IPS DF 19.7 (cell line): ENCODE measurements at places on chromosomes 7 and 10.
A peak's percentile ranks its signal among the peaks of the same experiment; 100 is the strongest.

- DNase-seq, result no peak
These were observed 176.7 kb upstream of the PPP2R2D start for GRCh38 chr10:131724169-131724545.

GRCh38 chr7:34675749-34676374, 17.8 kb downstream of the NPSR1 start:
- DNase-seq, result peak; percentile 23

GRCh38 chr10:15254808-15255648, 86.5 kb upstream of the NMT2 start:
- no peak for DNase-seq

DNA sequence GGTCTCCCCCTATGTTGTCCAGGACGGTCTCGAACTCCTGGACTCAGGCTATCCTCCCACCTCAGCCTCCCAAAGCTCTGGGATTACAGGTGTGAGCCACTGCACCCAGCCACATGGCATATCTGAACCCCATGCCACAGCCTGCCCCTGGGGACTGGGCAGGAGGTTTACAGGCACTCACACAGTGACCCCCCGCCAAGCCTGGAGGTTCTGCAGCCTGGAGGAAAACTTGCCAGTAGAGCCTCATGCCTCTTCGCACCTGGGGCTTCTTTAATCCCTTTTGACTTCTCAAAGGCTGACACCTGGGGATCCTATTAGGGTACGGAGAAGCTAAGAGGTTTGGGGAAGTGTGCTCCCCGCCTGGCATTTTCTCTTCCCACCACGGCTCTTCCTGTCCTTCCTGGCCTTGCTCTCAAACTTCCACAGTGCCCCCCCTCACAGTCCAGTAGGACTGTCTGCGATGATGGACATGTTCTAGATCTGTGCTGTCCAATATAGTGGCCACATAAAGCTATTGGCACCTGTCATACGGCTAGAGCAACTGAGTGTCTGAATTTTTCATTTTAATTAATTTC, 11.4 kb upstream of the KCP start:
- no peak for DNase-seq

GRCh38 chr10:28637346-28637745, 40.0 kb upstream of the BAMBI start:
- DNase-seq, result no peak

DNA sequence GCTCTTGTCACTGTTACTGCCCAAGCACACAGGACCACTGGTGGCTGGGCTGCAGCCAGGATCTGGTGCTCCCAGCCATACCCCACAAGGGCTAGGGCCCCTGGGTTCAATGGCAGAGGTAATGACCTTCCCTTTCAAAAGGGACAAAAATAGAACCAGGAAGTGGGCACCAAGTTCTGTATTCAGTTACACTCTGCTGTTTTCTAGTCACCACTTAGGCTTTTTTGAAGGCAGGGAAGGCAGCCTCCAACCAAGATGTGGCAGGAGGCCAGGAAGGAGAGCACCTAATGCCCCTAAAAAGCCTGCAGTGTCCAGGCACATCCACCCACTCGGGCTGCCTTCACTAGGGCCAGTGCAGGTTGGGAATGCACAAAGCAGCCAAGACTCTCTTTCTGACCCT, 47.8 kb downstream of the NOD1 start:
- DNase-seq, result no peak

DNA sequence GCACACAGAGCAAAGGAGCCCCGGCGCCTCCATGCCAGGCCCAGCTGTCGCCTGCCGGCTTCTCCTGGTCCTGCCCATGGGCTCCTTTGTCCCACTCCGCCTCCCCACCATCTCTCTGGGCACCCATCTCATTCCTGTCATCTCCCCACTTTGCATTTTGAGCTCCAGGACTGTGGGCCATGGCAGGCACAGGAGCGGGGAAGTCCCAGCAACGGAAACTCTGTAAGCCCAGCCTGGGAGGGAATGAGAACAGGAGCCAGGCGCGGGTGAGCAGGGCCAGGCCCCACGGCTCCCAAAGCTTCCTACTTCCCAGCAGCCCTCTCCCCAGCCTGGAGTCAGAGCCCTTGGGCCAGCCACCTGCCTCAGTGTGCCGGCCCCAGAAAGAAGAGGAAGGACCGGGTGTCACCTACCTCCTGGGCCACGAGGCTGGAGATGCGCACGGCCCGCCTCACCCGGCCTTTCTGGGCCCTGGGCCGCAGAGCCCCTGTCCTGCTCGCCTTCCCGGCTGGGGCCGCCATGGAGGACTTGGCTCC, 23.1 kb downstream of the KCNH2 start:
- no peak for DNase-seq

GRCh38 chr7:30423788-30424505, 54.6 kb downstream of the NOD1 start:
- DNase-seq, result no peak

DNA sequence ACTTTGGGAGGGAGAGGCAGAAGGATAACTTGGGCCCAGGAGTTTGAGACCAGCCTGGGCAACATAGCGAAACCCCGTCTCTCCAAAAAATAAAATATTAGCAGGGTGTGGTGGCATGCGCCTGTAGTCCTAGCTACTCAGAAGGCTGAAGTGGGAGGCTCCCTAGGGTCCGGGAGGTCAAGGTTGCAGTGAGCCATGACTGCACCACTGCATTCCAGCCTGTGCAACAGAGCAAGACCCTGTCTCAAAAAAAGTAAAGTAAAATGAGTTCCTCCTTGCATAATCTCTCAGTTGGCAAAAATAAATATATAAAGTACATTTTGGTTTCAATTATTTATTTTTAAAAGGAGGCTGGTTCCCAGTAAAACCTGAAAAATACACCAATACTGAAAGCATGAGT, 11.8 kb downstream of the NANOS1 start:
- no peak for DNase-seq

- no peak for DNase-seq
These were observed 58.3 kb upstream of the COMTD1 start for GRCh38 chr10:75294031-75294437.

DNA sequence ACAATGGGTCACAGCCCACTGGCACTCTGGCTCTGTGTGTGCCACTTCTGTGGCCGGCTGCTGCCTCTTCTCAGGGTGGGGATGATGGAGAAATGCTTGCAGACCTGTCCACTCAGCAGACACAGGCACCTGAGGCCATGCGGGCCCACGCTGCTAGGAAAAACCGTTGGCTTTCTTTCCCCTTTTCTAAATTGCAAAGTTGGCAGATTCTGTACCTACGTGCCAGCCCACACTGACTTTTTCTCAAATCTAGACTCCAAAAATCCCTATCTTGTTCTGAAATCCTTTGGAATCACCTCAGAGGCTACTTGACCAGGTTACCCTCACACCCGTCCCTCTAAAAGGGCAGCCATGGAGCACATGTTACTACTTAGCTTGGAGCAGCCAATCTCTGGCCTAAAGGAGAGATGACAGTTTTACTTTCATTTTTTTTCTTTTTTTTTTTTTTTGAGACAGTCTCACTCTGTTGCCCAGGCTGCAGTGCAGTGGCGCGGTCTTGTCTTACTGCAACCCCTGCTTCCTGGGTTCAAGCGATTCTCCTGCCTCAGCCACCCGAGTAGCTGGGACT, 99.4 kb downstream of the RNF216 start:
- DNase-seq, result no peak

DNA sequence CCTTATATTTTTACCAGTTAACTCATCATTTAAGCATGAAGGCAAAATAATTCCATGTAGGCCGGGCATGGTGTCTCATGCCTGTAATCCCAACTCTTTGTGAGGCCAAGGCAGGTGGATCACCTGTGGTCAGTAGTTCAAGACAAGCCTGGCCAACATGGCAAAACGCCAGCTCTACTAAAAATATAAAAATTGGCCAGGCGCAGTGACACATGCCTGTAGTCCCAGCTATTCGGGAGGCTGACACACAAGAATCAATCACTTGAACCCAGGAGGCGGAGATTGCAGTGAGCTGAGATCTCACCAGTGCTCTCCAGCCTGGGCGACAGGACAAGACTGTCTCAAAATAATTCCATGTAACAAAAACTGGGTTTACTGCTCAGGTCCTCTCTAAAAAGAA, 18.3 kb downstream of the HNRNPA2B1 start:
- no peak for DNase-seq

- peak; percentile 9 for DNase-seq
These were observed 3.7 kb upstream of the HNRNPH3 start for GRCh38 chr10:68327889-68328786.

DNA sequence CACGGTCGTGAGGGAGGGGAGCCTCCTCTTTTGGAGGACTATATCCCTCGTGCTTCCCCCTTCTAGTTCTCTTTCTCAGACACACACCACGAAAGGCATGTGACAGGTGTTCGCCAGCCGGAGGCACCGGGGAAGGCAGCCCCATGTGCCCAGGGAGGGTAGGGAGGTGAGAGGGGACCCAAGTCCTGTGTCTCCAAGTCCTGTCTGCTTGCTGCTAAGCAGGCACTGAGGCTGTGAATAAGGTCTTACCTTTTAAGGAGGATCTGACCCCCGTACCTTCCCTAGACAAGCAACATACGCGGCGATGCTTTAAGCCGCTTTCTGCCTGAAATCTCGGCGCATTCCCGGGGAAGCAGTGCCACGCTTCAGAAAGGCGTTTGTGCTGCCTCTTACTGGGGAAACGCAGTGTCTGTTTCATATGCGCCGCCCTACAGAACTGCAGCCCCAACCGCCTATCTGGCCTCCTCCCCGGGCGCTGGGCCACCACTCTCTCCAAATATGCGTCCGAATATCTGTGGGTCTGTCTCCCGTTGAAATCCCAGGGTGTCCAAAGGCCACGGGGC, 770 bp downstream of the PLXNA4 start:
- peak; percentile 42 for DNase-seq

DNA sequence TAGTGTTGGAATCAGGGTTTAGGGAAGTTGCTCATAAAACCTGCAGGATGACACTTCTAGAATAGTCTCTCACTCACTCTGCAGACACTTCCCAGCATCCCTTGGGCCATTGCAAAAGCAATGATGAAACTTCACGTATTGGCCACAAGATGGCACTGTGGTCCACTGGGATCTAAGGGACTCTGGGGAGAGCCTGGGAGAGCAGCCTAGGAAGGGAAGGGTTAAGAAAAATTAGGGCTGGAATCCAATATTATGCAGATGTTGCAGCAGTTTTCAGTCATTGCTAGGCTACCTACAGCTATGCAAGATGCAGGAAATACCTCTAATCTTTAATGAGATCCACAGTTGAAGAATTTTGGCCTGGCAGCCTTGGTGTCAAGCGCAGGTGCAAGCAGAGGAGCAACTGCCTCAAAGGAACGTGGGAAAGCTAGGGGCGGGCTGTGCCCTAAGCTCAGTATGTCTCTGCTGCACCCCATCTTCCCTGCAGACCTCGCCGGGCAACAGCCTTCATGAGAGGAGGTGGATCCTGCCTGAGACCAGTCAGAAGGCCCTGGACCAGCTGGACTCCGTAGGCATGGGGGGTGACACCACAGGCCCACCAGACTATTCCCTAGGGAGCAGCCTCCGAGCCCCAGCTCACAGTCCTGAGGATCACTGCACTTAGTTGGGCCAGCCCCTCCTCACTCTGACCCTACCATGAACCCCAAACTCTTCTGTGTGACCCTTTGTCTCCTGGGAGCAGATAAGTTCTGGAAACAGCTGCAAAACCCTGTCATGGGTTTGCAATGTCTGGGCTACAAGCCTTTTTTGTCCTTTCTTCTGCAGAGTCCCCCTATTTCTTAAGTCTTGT, 127.9 kb upstream of the PRSS58 start:
- DNase-seq, result no peak

- no peak for DNase-seq
These were observed 174.4 kb upstream of the LYZL2 start for GRCh38 chr10:30803892-30804322.

DNA sequence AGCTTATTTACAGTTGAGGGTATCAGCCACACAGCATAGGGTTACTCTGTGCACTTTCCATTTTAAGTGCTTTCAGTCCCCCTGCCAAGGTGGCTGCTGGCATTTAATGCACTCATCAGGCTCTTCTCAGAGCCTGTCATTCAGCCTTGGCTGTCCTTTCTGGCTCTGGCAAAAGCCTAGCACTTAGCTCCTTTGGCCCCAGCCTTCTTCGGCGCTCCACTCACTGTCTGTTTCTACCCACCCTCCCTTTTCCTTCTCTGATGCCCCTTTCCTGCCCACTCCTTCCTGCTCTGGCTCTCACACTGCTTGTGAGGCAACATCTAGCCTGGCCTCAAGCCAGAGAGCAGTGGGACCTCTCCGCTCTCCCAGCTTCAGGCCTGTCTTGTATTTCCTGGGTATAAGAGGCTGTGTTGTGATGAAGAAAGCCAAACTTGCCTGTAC, 60.2 kb downstream of the WIPF3 start:
- no peak for DNase-seq

DNA sequence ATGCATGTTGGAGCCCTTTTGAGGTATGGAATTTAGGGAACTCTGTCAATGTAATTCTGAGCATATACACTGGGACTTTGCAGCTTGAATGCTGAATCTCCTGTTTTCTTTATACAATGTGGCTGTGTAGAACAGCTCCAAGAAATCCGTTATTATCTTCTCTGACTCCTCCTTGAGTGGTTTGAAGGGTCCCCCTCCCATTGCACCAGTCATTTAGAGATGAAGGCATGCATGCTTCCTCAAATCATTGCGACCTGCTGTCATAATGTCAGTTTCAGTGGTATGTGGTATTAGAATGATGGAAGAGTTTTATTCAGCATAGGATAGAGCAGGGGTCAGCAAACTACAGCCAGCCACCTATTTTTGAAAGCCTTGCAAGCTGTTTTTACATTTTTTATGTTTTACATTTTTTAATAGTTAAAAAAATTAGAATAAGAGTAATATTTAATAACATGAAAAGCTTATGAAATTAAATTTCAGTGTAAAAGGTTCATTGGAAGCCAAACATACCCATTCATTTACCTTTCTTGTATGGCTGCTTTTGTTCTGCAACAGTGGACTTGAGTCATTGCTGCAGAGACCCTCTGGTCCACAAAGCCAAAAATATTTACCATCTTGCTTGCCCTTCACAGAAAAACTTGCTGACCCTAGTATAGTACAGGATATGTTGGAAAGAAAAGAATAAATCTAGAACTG, 8.1 kb downstream of the STK17A start:
- DNase-seq, result no peak
